Naive thymus-derived CD8-positive, alpha-beta T cell (primary cell): ENCODE measurements at places on chromosomes 13 and 19. TPM values are rescaled to one million over a fixed set of nuclear protein-coding genes. Genes with fewer than 3 reads are reported as not detected.

- no peaks in the 10 kb centered on the region for H3K4me1 ChIP-seq
- no peak overlapping the region for H3K27ac ChIP-seq
- no peak for DNase-seq
- no peaks in the 10 kb centered on the region for H3K36me3 ChIP-seq
- H3K27me3 ChIP-seq = peaks cover 2% of the 10 kb centered on the region
Observed at GRCh38 chr13:112254061-112254818, 121.9 kb upstream of the SPACA7 start.

DNA sequence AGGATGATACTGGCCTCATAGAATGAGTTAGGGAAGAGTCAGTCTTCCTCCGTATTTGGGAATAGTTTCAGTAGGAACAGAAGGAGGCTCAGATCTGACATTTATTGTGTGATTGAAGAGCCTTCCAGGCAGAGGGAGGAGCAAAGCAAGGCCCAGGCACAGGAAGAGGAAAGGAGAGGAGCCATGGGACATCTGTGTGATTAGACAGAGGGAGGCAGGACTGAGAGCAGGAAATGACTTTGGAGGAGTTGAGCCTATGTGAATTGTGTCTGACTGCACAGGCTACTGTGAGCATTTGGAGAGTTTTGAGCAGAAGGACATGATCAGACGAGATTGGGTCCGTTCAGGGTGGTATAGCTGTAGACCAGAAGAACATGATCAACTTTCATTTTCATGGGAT lies 8.5 kb downstream of the SIGLEC7 start:
- no peak overlapping the region for H3K27ac ChIP-seq
- H3K27me3 ChIP-seq = peaks cover 8% of the 10 kb centered on the region
- no peaks in the 10 kb centered on the region for H3K36me3 ChIP-seq
- no peak overlapping the region for H3K4me3 ChIP-seq

GRCh38 chr13:32837973-32838927 lies 178.0 kb upstream of the KL start:
- peak overlapping the region; percentile 2 for H3K4me3 ChIP-seq
- H3K27me3 ChIP-seq = no peaks in the 10 kb centered on the region
- peak overlapping the region; percentile 57 for H3K27ac ChIP-seq
- H3K36me3 ChIP-seq = no peaks in the 10 kb centered on the region
- peaks cover 7% of the 10 kb centered on the region for H3K4me1 ChIP-seq

DNA sequence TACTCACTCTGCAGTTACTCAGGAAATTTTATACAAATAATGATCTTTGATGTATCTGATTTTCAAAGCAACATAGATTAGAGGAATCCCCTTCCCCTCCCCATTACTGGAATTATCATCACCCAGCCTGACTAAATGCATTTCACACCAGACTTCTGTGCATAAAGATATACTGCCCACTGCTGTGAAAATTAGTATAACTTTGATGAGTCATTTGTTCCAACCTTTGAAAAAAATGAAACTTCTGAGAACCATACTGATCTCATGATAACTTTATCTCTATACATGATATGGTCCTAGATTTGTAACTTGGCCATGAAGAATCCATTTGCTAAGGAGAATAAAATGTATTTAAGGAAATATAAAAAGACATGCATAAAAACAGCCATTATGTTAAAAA lies 63.9 kb downstream of the GPC6 start:
- H3K36me3 ChIP-seq = no peaks in the 10 kb centered on the region
- H3K4me3 ChIP-seq = no peak overlapping the region
- H3K4me1 ChIP-seq = no peaks in the 10 kb centered on the region
- H3K27me3 ChIP-seq = no peaks in the 10 kb centered on the region
- H3K27ac ChIP-seq = no peak overlapping the region

DNA sequence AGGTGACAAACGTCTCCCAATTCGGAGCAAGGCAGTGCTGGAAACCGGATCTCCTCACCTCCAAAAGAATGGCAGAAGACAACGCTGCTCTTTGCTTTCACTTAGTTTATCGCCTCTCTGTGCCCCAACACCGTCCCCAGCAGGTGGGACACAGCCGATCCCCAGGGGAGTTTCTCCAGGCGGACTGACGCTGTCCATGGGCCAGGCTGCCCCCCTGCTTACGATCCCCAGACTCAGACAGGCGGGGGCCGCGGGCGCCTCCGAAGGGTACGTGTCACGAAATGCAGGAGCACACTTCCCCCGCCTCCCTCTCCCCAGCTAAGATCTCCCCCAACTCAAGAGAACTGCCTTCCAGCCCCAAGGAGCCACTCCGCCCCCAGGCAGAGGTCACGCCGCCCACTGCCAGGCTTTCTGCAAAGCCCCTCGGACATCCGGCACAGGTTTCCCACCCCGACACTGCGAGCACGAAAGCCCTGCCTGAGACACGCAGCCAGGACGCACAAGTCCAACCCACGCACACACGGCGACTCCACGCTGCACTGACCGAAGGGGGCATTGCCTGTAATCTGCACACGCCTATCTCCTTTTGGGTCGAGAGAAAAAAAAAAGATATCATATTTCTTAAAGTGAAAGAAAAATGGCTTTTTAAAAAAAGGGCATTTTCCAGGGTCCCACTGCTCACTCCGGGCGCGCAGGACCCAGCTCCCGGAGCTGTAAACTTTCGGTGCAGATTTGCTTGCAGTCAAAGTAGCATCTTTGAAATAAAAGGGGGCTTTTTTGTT lies 2.0 kb downstream of the SPRY2 start:
- peaks cover 21% of the 10 kb centered on the region for H3K4me1 ChIP-seq
- H3K36me3 ChIP-seq = peaks cover 2% of the 10 kb centered on the region
- no peak for DNase-seq
- H3K27me3 ChIP-seq = peaks cover 23% of the 10 kb centered on the region

GRCh38 chr19:28508666-28509065 lies 704.3 kb downstream of the UQCRFS1 start:
- DNase-seq = no peak
- H3K27me3 ChIP-seq = no peaks in the 10 kb centered on the region
- no peaks in the 10 kb centered on the region for H3K36me3 ChIP-seq
- peaks cover 2% of the 10 kb centered on the region for H3K4me1 ChIP-seq

- H3K27ac ChIP-seq = peak overlapping the region; percentile 93
- peaks cover 14% of the 10 kb centered on the region for H3K4me1 ChIP-seq
- H3K27me3 ChIP-seq = peaks cover 1% of the 10 kb centered on the region
- H3K4me3 ChIP-seq = peak overlapping the region; percentile 75
- H3K36me3 ChIP-seq = no peaks in the 10 kb centered on the region
Observed at GRCh38 chr19:531009-531752, 379 bp upstream of the CDC34 start.

- H3K4me1 ChIP-seq = peaks cover 16% of the 10 kb centered on the region
- H3K27me3 ChIP-seq = no peaks in the 10 kb centered on the region
- DNase-seq = peak; percentile 85
- H3K27ac ChIP-seq = peak overlapping the region; percentile 94
Observed at GRCh38 chr19:19531951-19532805, 3.5 kb downstream of the YJEFN3 start.

VSTM2B gene
- total RNA-seq = not detected

CGB3 gene
- total RNA-seq = not detected

AP1M1 gene
- 154 TPM for total RNA-seq

SSC5D gene
- total RNA-seq = 1.3 TPM
